GM23248 (cell line): ENCODE measurements at places on chromosomes 12 and 14. TPM values are rescaled to one million over a fixed set of nuclear protein-coding genes. Genes with fewer than 3 reads are reported as not detected.

PRR13 gene
- total RNA-seq: 35.3 and 42.4 TPM in 2 replicates

IAPP gene
- total RNA-seq: not detected in 2 replicates

AJUBA gene
- 62.7 and 70.7 TPM in 2 replicates for total RNA-seq

GALNT9 gene
- 1.4 and 1.5 TPM in 2 replicates for total RNA-seq

FGF23 gene
- not detected in 2 replicates for total RNA-seq

GRCh38 chr14:88326352-88327103 is 3.5 kb upstream of the KCNK10 start:
- DNase-seq: no peak

DNA sequence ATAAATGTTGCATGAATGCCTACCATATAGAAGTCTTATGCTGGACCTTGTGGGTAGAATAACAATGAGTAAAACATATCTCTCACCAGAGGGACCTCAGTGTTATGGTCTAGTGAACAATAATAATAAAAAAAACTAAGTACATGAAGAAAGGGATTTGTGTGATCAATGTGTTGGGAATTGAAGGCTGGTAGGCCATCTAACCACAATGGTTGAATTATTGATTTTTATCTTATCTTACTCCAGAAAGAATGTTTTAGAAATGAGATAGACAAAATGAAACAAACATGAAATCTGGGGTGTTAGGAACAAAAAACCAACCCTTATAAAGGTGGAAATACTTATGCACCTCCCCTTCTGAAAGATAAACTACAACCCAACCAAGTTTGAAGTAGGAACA is 243.9 kb upstream of the LRIG3 start:
- DNase-seq: no peak

- peak; percentile 51 for DNase-seq
Observed at GRCh38 chr12:460261-461230, 807 bp downstream of the B4GALNT3 start.

GRCh38 chr14:22646570-22647254 is 2.6 kb upstream of the OR6J1 start:
- DNase-seq: peak; percentile 83

DNA sequence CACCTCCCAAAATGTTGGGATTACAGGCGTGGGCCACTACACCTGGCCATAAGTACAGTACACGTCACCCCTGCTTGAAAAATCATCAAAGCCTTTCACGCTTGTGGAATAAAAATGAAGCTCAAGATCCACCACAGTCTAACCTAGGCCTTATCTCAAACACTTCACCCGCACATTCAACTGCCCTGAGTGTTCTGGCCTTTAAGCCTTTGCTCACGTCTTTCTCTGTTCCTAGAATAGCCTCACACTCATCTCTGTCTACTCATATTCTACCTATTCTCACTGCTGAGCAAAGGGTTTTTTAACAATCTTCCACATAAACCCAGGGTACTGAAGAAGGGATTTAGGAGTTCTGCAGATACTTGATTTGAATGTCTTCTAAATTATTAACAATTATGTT is 9.9 kb downstream of the CALCOCO1 start:
- no peak for DNase-seq

- peak; percentile 29 for DNase-seq
Observed at GRCh38 chr12:94813314-94813713, 163.0 kb upstream of the TMCC3 start.

DNA sequence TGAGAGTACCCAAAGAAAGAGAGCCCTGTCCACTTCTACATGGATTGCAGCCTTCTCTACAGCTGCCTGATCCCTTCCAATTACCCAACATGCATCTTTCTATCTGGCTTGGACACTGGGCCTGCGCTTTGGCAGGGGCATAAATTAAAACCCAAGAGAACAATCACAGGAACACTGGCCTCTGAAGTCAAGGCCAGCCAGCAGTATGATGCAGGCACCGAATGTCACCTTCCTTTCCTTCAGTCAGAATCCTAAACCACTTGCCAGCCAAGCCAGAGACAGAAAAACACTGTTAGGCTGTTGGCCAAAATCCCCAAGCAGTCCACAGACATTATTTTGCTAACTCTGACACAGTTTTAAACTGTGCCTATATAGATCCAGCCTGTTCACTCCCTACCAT is 113.7 kb downstream of the DUSP6 start:
- DNase-seq: no peak

DNA sequence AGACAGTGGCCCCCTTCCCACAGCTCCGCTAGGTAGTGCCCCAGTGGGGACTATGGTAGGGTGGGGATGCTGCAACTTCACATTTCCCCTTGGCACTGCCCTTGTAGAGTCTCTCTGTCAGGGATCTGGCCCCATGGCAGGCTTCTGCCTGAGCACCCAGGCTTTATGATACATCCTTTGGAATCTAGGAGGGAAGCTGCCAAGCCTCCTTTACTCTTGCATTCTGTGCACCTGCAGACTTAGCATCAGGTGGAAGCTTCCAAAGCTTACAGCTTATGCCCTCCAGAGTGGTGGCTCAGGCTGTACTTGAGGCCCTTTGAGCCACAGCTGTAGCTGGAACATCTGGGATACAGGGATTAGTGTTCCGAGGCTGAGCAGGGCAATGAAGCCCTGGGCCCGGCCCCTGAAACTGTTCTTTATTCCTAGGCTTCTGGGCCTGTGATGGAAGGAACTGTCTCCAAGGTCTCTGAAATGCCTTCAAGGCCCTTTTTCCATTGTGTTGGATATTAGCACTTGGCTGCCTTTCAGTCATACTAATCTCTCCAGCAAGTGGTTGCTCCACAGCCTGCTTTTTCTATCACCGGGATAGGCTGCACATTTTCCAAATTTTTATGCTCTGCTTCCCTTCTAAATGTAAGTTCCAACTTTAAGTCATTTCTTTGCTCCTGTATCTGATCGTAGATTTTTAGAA is 22.2 kb upstream of the OR6J1 start:
- DNase-seq: no peak

- DNase-seq: no peak
Observed at GRCh38 chr12:62221107-62221506, 39.1 kb upstream of the USP15 start.

GRCh38 chr12:76374386-76375020 is 26.3 kb upstream of the BBS10 start:
- peak; percentile 39 for DNase-seq

- DNase-seq: no peak
Observed at GRCh38 chr12:53058674-53059433, 9.0 kb downstream of the TNS2 start.

DNA sequence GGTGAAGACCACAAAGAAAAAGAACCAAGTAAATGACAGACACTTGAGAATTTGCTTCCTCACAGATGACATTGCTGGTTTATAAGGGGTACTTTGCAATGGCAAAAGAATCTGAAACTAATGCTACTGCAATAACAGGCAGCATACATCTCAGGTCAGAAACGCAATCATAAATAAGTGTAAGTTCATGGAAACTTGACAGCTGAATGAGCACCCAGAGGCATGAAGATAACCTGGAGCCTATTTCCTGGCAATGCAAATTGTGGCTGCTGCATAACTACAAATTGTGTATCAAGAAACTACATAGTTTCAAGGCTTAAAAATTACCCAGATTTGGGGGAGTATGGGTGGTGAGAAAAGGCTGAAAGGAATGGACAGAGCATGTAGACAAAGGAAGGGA is 8.5 kb upstream of the MYO1A start:
- no peak for DNase-seq

DNA sequence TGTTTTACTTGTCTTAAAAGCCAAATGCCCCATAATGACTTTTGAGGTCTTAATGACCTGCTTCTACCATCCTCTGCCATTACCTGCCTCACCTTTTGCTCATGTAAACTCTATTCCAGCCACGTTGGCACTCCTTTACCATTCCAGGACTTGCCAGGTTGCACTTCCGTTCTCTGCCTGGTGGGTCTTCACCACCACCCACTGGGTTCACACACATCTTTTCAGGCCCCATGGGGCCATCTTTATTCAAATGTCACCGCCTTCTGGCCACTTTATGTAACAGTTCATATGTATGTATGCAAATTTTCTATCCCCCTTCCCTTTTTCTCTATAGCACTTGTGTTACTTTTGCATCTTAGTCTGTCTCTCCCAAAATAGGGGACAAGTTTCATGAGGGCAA is 57.7 kb downstream of the ATP2A2 start:
- DNase-seq: peak; percentile 40
